ENCODE measurements at places on chromosomes 1 and 21. TPM values are rescaled to one million over a fixed set of nuclear protein-coding genes. Genes with fewer than 3 reads are reported as not detected.

GRCh38 chr1:84736445-84736844 is 46.2 kb upstream of the SSX2IP start:
- H3K27me3 ChIP-seq, result peaks cover 10% of the 10 kb centered on the region
- H3K4me1 ChIP-seq, result no peaks in the 10 kb centered on the region

The TPM3 gene
- 357 TPM for total RNA-seq

DNA sequence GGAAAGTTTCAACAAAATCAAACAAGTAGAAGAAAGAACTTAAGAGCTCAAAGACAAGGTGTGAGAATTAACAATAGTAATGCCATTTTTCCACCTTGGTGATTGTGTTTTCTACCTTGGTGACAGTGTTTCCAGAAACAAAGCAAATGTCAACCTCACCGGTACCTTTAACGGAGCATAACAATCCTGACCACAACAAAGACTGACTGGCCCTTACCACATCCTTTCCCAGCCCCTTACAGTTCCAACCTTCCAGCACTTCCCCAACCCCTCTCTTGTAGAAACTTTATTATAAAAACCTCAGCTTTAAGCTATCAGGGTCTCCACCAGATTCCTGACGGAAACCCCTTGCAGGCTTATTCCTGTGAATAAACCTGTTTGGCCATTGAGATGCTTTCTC is 16.7 kb downstream of the STYXL2 start:
- no peak overlapping the region for H3K4me3 ChIP-seq
- no peak overlapping the region for H3K27ac ChIP-seq
- peak; percentile 18 for DNase-seq

- peaks cover 3% of the 10 kb centered on the region for H3K4me1 ChIP-seq
- no peak for DNase-seq
- no peaks in the 10 kb centered on the region for H3K27me3 ChIP-seq
- H3K27ac ChIP-seq, result no peak overlapping the region
- H3K36me3 ChIP-seq, result no peaks in the 10 kb centered on the region
Observed at GRCh38 chr21:35395728-35396127, 346.6 kb upstream of the RUNX1 start.

- H3K27me3 ChIP-seq, result peaks cover 3% of the 10 kb centered on the region
- no peaks in the 10 kb centered on the region for H3K4me1 ChIP-seq
- H3K27ac ChIP-seq, result no peak overlapping the region
- no peaks in the 10 kb centered on the region for H3K36me3 ChIP-seq
Observed at GRCh38 chr1:20068722-20069121, 1.3 kb upstream of the PLA2G5 start.

GRCh38 chr1:3522112-3522511 is 67.6 kb downstream of the ARHGEF16 start:
- no peaks in the 10 kb centered on the region for H3K4me1 ChIP-seq
- no peak for DNase-seq
- no peak overlapping the region for H3K27ac ChIP-seq
- no peak overlapping the region for H3K4me3 ChIP-seq
- H3K27me3 ChIP-seq, result no peaks in the 10 kb centered on the region
- peaks cover 2% of the 10 kb centered on the region for H3K36me3 ChIP-seq

- H3K27ac ChIP-seq, result no peak overlapping the region
- no peaks in the 10 kb centered on the region for H3K27me3 ChIP-seq
- no peak overlapping the region for H3K4me3 ChIP-seq
- peaks cover 2% of the 10 kb centered on the region for H3K4me1 ChIP-seq
- no peaks in the 10 kb centered on the region for H3K36me3 ChIP-seq
- no peak for DNase-seq
Observed at GRCh38 chr1:153526132-153526543, 9.7 kb downstream of the S100A6 start.

The GBP2 gene
- total RNA-seq, result 87.6 TPM

DNA sequence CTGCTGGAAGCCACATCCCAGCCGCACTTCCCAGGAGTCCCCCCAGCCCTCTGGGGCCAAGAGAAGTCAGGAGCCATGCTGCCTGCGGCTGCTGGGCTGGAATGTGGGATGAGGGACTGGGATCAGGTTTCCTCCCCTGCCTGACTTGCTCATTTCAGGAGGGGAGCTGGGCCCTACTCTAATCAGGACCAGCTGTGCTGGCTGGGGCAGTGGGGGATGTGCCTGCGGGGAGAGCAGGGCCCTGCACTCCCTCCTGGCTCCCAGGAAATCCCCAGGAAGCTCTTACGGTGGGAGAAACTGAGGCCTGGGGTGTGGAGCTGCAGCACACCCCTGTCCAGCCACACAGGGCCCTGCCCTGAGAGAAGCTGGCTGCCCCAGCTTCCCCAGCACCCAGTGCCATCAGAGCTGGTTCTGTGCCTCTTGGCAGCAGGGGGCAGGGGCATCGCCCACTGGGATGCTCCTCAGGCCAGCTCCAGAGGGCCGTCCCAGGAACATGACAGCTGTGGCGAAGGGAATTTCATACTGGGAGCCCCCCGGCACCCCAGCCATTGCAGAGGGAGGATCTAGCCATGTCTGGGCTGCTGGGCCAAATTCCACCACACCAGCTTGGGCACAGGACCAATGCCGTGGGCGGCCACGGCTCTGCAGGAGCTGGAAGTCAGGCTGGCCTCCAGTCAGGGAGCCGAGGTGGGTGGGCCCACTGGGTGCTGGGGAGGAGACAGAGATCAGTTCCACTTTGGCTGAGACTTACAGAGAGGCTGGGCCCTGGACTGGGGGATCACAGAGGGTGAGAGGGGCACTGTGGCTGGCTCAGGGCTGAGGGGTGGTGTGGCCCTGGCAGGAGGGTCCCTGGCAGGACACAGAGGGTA is 21.3 kb upstream of the PRSS38 start:
- no peaks in the 10 kb centered on the region for H3K36me3 ChIP-seq
- no peak overlapping the region for H3K4me3 ChIP-seq
- no peak for DNase-seq
- peaks cover 9% of the 10 kb centered on the region for H3K4me1 ChIP-seq
- no peak overlapping the region for H3K27ac ChIP-seq

The ZNHIT6 gene
- total RNA-seq, result 10.4 TPM

GRCh38 chr1:153976819-153977249 is 640 bp downstream of the JTB start:
- peaks cover 33% of the 10 kb centered on the region for H3K36me3 ChIP-seq
- no peak for DNase-seq
- H3K4me3 ChIP-seq, result peak overlapping the region; percentile 82
- no peaks in the 10 kb centered on the region for H3K27me3 ChIP-seq
- peaks cover 34% of the 10 kb centered on the region for H3K4me1 ChIP-seq

DNA sequence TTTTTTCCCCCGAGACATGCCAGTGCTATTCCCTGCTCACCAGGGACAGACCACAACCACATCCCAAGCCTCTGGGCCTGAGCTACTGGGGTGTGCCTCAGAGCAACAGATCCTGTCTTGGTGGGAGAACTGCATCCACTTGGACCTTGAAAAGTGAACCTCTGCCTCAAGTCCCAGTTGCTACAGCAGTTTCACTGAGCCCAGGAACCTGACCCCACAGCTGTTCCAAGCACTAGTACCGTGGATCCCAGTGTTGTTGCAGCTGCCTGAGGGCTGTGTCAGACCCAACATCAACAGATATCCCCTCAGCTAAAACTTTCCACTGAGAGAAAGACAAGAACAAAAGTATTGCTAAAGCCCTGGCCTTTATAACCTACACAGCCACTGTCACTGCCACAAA is 373.0 kb downstream of the PLPP3 start:
- H3K27ac ChIP-seq, result no peak overlapping the region
- H3K27me3 ChIP-seq, result no peaks in the 10 kb centered on the region
- no peak overlapping the region for H3K4me3 ChIP-seq
- DNase-seq, result no peak
- H3K4me1 ChIP-seq, result no peaks in the 10 kb centered on the region
- H3K36me3 ChIP-seq, result no peaks in the 10 kb centered on the region

DNA sequence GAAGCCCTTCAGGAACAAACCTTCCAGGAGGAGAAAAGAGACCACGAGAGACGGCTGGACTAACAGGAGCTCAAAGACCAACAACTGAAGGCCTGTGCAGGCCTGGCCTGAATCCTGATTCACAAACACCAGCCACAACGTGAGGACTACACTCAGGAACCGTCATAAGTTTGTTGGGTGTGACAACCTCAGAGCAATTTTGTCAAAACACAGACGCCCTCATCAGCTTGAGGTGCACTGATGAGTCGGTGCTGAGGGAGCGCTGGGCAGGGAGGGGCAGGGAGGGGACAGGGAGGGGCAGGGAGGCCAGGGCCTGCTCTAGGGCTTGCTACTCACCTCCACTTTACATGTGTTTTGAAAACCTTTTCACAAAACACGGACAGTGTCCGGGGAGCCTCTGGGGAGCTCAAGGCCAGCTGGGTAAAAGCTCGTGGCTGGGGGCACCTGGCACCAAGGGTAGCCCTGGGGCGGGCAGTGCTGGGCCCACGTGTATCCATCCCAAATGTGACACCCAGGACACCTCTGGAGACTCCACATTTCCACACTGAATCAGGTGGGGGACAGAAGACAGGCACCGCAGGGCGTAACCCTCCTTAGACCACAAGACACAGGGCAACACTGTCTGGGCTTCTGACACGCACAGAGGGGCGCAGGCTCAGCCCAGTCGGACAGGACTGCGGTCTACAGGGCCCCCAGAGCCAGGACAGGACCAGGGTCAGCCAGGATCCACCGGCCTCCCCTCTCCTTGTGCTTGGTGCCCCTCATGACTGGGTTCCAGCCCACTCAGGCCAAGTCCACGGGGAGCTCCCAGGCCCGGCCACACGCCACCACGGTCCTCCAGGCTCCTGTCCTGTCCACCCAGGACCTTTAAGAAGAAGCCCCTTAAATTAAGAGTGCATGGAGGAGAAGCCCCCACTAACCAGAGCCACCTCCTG is 16.5 kb downstream of the LSS start:
- no peak overlapping the region for H3K27ac ChIP-seq
- no peaks in the 10 kb centered on the region for H3K4me1 ChIP-seq
- peaks cover 16% of the 10 kb centered on the region for H3K36me3 ChIP-seq
- H3K4me3 ChIP-seq, result no peak overlapping the region
- DNase-seq, result no peak

- no peak within 1 kb of the TSS for H3K4me3 ChIP-seq
- H3K36me3 ChIP-seq, result peaks cover 29% of the 10 kb centered on the region
- no peak for DNase-seq
- H3K27me3 ChIP-seq, result no peaks in the 10 kb centered on the region
- no peaks in the 10 kb centered on the region for H3K4me1 ChIP-seq
Observed at GRCh38 chr1:222736972-222737371, at the start of gene FAM177B. Gene FAM177B, plus strand, starts transcription at chr1:222737202. Its CDS starts 9,344 bp downstream, at chr1:222746546.

- peaks cover 4% of the 10 kb centered on the region for H3K4me1 ChIP-seq
- DNase-seq, result no peak
- H3K4me3 ChIP-seq, result no peak overlapping the region
- H3K27me3 ChIP-seq, result no peaks in the 10 kb centered on the region
Observed at GRCh38 chr1:236508593-236509027, 15.2 kb upstream of the LGALS8 start.

- H3K4me3 ChIP-seq, result no peak overlapping the region
- no peaks in the 10 kb centered on the region for H3K36me3 ChIP-seq
- H3K27ac ChIP-seq, result no peak overlapping the region
- no peaks in the 10 kb centered on the region for H3K27me3 ChIP-seq
Observed at GRCh38 chr1:244322791-244323521, 128.8 kb downstream of the ADSS2 start.

DNA sequence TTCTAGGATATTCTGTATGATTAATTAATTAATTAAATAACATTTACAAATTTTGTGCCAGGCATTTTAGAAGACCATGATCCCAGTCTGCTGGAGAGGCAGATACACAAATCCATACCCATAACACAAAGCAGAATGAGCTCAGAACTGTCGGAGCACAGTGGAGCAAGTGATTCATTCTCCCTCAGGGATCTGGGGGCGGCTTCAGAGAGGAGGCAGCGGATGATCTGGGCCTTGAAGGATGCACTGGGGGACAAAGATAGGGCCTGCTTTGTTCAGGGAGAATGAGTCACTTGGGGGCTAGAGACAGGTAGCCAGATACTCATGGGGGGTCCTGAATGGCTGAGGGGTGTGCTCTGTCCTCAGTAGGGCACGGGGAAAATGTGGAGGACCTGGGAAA is 50.9 kb upstream of the TRABD2B start:
- DNase-seq, result no peak
- H3K27me3 ChIP-seq, result no peaks in the 10 kb centered on the region
- H3K36me3 ChIP-seq, result no peaks in the 10 kb centered on the region
- no peaks in the 10 kb centered on the region for H3K4me1 ChIP-seq
- H3K27ac ChIP-seq, result no peak overlapping the region

DNA sequence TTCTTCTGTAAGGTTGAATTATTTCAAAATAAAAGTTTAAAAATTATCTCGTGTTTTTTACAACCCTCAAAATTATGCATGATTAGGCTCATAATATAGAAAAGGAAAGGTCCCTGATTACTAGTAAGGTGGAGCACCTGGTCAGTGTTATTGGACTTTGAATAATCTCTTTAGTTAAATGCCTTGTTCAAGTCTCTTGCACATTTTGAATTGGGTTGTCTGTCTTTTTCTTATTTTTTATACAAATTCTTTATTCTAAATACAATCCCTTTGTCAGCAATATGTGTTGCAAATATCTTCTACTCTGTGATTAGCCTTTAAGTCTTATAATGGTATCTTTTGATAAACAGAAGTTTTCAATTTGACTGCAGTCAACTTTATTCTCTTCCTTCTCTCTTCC is 100.7 kb upstream of the TNFSF4 start:
- H3K27me3 ChIP-seq, result no peaks in the 10 kb centered on the region
- no peaks in the 10 kb centered on the region for H3K4me1 ChIP-seq
- DNase-seq, result no peak
- H3K27ac ChIP-seq, result no peak overlapping the region

The RGS8 gene
- total RNA-seq, result not detected

DNA sequence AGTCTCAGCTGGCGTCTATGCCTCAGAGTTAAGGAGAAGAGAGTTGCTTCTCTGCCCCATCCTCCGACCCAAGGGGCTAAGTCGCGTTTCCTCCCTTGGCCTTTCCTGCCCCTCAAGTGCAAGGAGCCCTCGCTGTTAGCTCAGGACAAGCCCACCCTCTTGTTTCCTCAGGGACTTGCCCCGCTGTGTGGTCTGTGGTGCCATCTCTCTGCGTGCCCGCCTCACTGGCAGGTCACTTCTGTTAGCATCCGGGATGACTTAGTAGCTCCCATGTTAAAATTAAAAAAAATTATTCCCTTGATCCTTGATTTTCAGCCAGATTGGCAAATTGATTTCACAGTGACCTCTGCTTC is 96.5 kb downstream of the PCBP3 start:
- no peaks in the 10 kb centered on the region for H3K27me3 ChIP-seq
- no peak overlapping the region for H3K4me3 ChIP-seq
- H3K27ac ChIP-seq, result no peak overlapping the region
- DNase-seq, result no peak
- peaks cover 4% of the 10 kb centered on the region for H3K4me1 ChIP-seq

GRCh38 chr1:43509007-43509739 is 21.5 kb upstream of the PTPRF start:
- no peak overlapping the region for H3K4me3 ChIP-seq
- H3K36me3 ChIP-seq, result no peaks in the 10 kb centered on the region
- no peak for DNase-seq
- no peaks in the 10 kb centered on the region for H3K4me1 ChIP-seq
- H3K27me3 ChIP-seq, result no peaks in the 10 kb centered on the region

- no peaks in the 10 kb centered on the region for H3K27me3 ChIP-seq
- no peak for DNase-seq
- H3K4me3 ChIP-seq, result no peak overlapping the region
- no peak overlapping the region for H3K27ac ChIP-seq
Observed at GRCh38 chr21:28069450-28069923, 923.2 kb downstream of the LTN1 start.

GRCh38 chr1:176801514-176802020 is 338.6 kb downstream of the PAPPA2 start:
- no peaks in the 10 kb centered on the region for H3K27me3 ChIP-seq
- no peak for DNase-seq
- H3K4me3 ChIP-seq, result no peak overlapping the region

- H3K27ac ChIP-seq, result no peak overlapping the region
- no peaks in the 10 kb centered on the region for H3K27me3 ChIP-seq
- peaks cover 8% of the 10 kb centered on the region for H3K4me1 ChIP-seq
- H3K36me3 ChIP-seq, result peaks cover 6% of the 10 kb centered on the region
- H3K4me3 ChIP-seq, result no peak overlapping the region
Observed at GRCh38 chr1:44261962-44262361, 48.7 kb downstream of the DMAP1 start.
